ENCODE measurements at places on chromosomes 3 and 15.

DNA sequence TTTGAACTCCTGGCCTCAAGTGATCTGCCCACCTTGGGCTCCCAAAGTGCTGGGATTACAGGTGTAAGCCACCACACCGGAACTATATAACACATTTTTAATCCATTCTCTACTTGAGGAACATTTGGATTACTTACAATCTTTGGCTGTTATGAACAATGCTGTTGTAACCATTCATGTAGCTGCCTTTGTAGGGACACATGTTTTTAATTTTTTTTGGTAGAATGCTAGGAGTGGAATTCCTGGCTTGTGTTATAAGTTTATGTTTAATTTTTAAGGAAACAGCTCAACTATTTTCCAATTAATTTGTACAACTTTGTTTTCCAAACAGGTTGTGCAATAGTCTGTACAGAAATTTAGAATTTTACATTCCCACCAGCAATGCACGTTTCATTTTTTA, 51.7 kb downstream of the GPR149 start:
- no peak for DNase-seq

DNA sequence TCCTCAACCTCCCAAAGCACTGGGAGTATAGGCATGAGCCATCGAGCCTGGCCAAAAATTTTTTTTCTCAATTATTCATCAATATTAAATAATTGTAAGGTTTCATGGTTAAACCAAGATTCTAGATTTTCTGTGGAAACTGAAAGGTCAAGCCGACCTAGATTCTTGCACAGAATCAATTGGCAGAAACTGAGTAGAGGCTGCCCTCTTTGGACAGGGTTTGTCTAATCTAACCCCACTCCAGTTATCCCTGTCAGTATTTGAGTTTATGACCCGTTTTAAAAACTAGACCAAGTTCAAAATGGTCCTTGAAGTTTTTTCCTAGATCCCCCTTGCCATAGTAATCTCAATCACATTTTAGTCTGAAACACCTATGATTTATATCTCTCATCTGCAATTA, 8.6 kb upstream of the ADAM10 start:
- no peak for DNase-seq

- DNase-seq: no peak
Measured at GRCh38 chr15:72585476-72586058, 68.9 kb upstream of the GOLGA6B start.

DNA sequence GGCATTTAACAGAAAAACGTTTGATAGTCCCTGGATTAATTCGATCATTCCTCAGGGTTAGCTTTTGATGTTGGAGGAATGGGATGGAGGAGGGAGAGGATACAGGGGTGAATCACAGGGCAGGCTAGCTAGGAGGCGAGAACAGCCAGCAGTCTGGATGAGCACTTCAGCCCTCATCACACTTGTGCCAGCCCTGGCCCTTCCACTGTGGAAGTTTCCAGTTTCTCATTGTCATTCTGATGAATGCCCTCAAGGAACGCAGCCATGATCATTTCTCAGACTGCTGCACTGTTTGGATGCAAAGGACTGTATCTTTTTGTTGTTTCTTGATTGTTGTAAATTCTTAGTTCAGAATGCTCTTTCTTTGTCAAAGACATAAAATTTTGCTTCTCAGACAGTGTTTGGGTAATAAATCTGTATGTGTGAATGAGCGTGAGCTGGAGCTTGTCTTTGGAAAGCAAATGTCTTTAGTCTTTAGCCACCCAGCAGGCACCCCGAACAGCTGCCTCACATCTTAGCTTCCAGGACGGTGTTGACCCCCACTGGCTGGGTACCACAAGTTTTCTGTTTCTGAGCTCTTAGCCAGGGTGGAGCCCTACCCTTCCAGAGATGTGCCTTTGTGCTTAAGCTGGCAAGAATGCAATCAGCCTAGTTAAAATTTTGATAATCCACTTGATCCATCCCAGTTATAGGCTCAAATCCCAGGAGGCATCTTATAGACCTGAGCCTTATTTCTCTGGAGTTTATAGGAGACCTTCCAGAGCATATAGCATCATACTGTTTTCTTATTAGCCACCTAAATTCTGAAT, 121.1 kb downstream of the PDCD6IP start:
- no peak for DNase-seq
